ENCODE measurements at places on chromosomes 12 and 14.

DNA sequence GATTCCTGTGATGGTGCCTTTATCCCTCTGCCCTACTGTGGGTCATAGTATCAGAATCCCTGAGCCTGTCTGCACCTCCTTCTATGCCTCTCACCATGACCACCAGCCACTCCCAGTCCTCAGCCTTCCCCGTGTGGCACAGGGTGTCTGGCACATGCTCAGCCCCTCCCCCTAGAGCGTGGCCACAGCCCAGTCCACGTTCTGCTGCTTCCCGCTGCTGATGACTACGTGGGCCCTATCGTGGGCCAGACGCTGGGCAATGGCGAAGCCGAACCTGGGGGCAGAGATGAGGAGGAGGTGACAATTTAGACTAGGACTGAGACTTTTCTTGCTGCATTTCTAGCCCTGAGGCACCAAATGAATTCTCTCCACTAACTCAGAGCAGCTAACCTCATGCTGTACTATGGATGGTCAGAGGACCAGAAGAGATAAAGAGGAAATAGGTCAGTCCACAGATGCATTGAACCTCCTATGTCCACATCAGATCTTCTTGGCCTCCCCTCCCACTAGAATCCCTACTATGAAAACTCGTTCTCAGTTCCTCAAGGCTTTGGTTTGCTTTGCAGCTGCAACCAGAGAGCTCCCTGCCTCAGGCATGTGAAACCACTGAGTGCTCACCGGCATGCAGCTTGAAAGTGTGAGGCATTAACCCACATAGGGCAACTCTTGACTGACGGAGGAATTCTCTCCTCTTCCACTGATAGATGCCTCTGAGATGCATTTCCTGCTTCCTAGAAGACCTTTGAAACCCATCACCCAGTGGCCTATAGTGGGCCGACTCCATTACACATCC is 126.3 kb upstream of the DHRS4 start:
- DNase-seq = no peak

- peak; percentile 36 for DNase-seq
These were observed at the start of gene WIF1 for GRCh38 chr12:65121049-65121955. Gene WIF1 (minus strand): TSS chr12:65121305. CDS start chr12:65121191, 114 bp downstream.

GRCh38 chr14:84987042-84987441 is 542.9 kb upstream of the FLRT2 start:
- DNase-seq = no peak

DNA sequence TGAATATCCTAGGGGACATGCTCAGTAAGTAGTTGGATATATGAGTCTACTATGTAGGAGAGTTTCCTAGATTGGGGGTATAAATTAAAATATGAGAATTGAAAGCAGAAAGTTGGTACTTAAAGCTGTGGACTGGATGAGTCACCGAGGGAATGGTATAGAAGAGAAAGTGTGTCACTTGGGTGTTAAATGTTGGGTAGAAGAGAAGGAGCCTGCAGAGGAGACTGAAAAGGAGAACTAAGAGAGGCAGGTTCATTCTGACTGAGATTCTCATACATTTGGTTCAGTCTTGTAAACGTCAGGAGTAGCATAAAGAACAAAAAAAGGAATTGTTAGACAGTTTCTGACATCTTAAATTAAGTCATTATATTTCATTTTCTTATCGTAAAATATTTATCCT is 19.9 kb downstream of the LRRC9 start:
- DNase-seq = no peak

GRCh38 chr12:69415471-69416275 is 54.5 kb upstream of the FRS2 start:
- peak; percentile 35 for DNase-seq

- no peak for DNase-seq
These were observed 77.8 kb downstream of the SLC24A4 start for GRCh38 chr14:92400579-92401444.

- no peak for DNase-seq
These were observed 218.0 kb downstream of the SLC2A13 start for GRCh38 chr12:39887856-39888255.

GRCh38 chr14:51648296-51648695 is 3.4 kb upstream of the FRMD6 start:
- DNase-seq = no peak

- no peak for DNase-seq
These were observed 240.3 kb upstream of the TMPO start for GRCh38 chr12:98275131-98275475.

DNA sequence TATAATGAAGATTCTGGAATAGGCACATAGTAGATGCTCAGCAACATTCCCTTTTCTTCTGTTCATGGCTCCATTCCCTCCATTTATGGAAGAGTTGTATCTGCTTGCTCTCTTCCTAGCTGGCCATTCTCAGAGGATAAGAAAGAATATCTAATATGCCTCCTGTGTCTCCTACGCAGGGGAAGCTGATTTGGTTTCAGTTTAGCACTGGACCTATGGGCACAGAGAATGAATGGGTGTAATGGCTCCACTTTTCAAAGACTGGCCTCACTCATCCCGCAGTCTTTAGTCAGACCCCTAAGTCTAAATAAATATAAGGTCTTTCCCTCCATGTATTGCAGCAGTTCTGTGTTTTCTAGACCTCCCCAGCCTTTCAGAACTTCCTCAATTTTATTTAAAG is 2.0 kb downstream of the PKP2 start:
- DNase-seq = no peak

GRCh38 chr12:2149091-2149490 is 96.3 kb downstream of the CACNA1C start:
- DNase-seq = no peak

DNA sequence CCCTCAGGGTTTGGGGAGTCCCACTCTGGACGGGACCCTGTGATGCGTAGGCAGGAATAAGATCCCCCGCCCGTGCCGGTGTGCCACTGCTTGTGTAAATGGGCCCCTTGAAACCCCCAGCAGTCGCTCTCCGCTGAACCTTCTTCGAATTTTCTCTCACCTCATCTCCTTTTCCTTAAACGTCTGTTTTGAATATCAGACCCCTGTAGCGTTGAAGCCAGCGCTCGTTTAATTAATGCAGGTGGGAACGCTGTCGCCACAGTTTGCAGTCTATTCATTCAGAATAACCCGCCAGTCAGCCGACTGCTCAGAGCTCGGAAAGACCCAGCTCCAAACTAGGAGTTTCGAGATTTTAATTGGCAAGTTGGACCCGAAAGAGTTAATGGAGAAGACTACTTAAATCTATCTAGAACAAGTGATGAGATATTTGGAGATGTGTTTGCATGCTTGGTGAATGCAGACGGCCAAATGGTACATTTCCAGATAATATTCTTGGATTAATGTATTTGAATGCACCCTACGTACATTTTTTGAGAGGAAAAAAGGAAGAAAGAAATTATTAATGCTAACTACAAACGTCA is 739 bp upstream of the PPP2R5E start:
- DNase-seq = no peak
